ENCODE measurements at places on chromosomes 3 and 15. TPM values are rescaled to one million over a fixed set of nuclear protein-coding genes. Genes with fewer than 3 reads are reported as not detected.

DNA sequence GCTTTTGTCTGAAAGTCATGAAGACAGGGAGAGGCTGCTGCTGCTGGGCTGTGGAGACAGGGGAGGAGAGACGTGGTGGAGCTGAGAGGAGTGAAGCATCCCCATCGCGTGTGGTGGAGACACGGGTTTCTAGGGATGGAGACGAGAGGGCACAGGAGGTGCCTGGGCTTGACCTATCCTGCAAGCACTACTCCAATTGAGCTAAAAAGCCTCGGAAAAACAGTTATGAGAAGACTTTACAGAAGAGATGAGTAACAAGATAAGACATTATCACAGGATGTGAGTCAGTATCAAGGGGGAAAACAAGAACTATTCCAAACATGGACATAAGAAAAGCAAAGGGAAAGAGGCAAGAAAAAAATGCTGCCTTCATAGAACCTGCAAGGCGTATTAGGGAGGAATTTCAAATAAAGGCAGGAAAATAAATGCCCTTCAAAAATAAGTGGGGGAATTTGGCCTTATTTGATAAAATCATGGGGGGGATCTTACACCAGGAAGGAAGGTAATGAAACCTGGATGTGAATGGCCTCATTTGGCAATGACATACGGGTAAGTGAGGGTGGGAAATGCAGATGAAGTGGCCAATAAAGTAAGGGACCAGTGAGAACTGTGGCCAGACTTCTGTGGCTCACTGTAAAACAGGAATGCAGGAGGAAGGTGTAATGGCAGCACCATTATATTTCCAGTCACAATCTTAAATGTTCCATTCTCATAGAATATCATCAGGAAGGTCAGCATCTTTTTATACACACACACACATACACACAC lies 97.9 kb downstream of the PLD1 start:
- no peak for DNase-seq

DNA sequence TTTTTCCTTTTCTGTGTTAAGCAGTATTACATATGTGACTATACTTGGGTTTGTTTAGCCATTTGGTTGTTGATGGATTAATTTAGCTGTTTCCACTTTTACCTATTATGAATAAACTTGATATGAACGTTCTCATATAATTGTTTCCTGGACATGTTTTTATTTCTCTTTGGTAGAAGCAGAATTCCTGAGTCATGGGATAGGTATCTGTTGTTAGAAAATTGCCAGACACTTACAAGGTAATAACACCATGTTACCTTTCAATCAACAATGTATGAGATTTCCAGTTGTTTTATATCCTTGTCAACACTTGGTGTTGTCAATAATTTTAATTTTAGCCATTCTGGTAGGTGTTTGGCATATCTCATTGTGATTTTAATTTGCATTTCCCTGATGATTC lies 475.4 kb downstream of the IGSF11 start:
- DNase-seq = no peak

GRCh38 chr15:26697913-26698312 lies 75.0 kb downstream of the GABRB3 start:
- DNase-seq = no peak

GRCh38 chr15:86879250-86880229 lies 799.9 kb downstream of the AGBL1 start:
- no peak for DNase-seq

DNA sequence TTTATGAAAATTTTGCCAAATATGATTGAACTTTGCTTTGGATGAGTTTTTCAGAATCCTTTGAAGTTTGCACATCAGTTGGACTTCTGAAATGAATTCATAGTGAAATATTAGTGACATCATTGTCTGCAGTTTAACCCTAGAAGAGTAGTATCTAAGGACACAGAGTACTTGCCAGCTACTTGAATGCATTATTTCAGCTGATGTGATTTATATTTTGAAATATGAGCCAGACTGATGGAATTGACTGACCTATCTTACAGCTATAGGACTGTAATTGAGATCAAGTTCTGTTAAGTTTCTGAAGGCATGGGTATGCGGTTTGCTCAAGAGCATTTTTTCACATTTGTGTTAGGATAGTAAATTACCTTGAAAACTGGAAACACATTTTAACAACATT lies 51.2 kb downstream of the LYSMD4 start:
- DNase-seq = no peak

GRCh38 chr15:90099868-90100831 lies 2.1 kb downstream of the IDH2 start:
- DNase-seq = no peak

DNA sequence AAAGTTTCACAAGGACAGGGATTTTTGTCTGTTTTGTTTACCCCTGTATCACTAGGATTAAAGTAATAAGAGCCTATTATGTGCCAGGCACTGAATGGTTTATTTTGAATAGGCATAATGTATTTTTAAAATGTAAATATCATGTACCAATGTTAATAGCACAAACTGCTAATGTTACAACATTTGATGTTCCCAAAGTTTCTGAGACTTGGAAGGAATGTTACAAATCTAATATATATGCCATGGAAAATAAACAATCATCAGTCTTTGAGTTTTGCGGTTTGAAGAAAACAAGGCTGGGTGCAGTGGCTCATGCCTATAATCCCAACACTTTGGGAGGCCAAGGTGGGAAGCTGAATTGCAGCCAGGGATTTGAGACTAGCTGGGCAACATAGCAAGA lies 159.4 kb downstream of the CDIN1 start:
- no peak for DNase-seq

The ZIC4 gene
- 2.0 TPM for polyA plus RNA-seq

The RLBP1 gene
- not detected for polyA plus RNA-seq

The HDDC3 gene
- 24.2 TPM for polyA plus RNA-seq

The RPUSD3 gene
- 43.4 TPM for polyA plus RNA-seq
